ENCODE measurements at places on chromosomes 2 and 18.
A peak's percentile ranks its signal among the peaks of the same experiment; 100 is the strongest.

DNA sequence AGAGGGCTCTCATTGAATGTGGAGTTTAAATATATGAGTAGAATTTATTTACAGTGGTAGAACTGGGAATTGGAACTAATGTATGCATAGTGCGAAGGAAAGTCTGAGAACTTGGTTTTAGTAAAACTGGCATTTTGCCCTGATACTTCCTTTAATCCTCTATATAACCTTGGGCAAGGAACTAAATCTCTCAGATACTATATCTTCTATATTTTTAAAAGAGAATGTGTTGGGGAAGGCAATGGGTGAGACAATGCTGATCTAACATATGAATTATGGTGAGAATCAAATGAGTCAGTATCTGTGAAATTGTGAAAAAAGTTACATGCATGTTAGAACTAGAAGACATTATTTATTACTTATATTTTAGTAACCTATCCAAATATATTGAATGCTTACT lies 2109.4 kb upstream of the PIK3C3 start:
- DNase-seq, result no peak

GRCh38 chr2:207467716-207468347 lies 61.9 kb upstream of the CREB1 start:
- no peak for DNase-seq

DNA sequence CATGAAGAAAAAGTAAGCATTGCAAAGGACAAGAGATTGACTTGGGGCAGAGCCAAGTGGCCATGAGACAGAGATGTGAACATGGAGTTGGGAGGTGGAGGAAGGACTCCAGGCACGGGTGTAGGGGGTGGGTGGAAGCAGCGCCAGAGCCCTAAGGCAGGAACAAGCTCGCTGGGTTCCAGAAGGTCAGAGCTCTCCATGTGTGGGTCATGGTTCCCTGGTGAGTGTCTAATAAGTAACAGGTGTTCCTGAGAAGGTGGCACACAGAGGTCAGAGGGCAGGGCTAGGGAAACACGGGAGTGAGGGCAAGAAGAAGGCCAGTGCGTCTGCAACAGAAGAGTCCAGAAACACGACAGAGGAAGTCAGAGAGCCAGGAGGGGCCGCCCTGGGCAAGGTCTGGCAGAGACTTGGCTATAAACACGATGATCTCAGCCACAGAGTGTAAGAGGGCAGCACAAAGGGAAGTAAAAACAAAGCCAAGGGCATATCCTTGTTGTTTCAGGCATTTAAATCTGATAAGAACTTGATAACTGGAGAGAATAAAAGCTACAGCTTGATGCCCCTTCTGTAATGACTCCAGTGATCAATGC lies 260.8 kb downstream of the TGIF1 start:
- DNase-seq, result peak; percentile 48

GRCh38 chr2:36659872-36660312 lies 36.6 kb upstream of the VIT start:
- no peak for DNase-seq

GRCh38 chr2:96073170-96073775 lies 38.6 kb upstream of the GPAT2 start:
- DNase-seq, result no peak

- no peak for DNase-seq
Measured at GRCh38 chr2:236665572-236666118, 96.0 kb downstream of the ACKR3 start.

DNA sequence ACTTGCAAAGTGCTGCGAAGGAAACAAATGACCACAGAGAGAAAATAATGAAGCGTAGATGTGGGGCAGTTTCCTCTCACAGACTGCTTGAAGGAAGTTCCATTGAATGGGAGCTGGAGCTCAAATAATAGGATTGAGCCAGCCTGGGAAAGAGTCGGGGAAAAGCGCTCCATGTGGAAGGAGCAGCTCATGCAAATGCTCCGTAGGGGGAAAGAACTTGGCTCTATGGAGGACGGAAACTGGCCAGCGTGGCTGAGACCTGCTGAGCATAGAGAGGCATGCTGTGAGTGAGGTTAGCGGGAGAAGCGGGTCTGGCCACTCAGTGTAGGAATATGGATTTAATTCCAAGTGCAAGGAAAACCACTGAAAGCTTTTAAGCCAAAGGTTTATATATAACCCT lies 28.6 kb upstream of the VIT start:
- DNase-seq, result no peak

DNA sequence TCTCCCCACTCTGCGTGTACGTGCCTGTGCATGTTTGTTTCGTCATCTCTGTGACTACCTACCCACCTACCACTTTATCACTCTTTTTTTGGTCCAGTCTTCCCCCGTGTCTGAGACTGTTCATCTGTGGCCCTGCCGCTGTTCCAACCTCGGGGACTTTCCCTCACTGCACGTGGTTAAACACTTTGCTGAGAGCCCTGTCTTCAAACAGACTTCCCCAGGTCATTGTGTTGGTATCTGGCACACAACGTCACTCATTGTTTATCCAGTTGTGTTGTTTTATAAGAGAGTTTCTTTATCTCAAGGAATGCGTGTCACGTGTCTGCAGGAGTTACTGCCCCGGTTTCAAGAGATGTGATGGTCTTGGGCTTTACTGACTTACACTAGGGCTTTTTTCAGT lies 262.0 kb upstream of the RASGRP3 start:
- no peak for DNase-seq

DNA sequence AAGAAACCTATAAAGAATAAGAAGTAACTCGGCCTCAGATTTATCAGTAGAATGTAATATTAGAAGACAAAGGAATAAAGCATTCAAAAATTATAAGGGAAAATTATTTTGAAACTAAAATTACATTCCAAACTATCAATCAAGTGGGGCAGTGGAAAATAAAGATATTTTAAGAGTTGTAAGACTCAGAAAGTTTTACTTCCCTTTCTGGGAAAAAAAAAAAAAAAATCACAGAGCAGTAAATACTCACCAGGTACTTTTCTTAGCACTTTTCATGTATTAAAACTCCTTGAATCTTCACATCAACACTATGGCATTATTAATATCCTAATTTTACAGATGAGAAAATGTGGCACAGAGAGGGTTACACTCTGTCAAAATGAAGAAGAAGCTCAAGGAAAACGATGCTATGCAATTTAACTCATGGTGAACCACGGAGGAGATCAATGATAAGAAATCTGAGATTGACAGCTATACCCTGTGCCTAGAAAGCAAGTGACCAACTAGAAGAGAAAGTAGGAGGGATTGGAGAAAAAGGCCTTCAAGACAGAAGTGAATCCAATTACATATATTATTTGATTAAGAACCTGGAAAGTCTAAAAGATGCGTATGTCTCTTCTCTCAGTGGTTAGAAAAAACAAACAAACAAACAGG lies 238.9 kb upstream of the ID2 start:
- no peak for DNase-seq

DNA sequence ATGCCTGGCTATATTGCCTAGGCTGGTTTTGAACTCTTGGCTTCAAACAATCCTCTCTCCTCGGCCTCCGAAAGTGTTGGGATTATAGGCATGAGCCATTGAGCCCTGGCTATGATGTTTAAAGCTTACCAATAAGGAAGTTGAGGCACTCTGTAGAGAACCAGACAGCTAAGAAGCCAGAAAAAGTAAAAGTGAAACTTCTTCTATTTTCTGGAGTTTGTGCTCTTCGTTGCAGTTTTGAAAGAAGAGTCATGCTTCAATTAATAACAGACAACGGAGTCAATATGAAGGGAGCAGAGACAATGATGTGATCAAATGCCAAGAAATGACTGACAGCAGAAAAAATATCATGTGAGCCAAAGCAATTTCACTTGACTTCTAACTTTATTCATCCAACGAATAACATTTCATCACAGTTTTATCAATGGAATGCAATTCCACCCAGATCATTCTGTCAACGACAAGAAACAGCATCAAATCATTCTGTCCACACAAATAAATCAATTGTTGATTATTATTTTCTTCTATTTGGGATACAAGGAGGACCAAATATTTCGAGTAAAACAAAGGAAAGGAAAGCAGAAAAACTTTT lies 175.5 kb upstream of the CELF4 start:
- no peak for DNase-seq

DNA sequence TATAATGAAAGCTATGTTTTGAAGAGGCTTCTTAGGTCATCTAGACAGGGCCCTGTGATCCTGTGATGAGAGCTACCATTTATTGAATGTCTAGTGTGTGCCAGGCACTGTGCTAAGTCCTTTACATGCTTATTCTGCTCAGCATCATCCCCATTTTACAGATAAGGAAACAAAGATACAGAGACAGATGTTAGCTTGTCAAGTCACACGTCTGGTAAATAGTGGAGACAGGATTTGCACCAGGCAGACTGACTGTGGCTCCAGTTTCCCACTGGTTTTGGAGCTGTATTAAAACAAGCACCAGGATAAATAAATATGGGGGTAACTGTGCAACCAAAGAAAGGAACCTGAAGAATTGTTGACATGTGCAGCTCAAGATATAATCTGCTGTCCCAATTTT lies 19.2 kb upstream of the EML6 start:
- DNase-seq, result no peak

GRCh38 chr2:158912765-158913164 lies 55.7 kb upstream of the TANC1 start:
- DNase-seq, result no peak

GRCh38 chr2:2777213-2777612 lies 446.1 kb upstream of the MYT1L start:
- DNase-seq, result no peak

DNA sequence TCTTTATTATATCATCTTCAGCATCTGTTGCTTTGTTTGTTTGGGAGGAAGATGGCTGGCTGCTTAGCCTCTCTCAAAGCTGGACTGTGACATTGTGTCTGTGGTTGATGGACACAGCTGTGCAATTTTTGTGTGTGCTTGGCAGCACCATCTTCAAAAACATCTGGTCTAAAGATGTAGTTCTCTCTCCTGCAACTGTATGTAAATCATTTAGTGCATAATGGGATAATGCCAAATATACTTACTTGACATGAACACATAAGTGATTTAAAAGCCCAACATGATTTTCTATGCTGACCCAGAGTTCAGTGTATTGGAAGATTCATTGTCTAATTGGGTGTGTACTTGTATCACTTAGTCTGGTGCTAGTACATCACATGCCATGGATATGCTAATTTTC lies 112.2 kb downstream of the MAP4K4 start:
- no peak for DNase-seq

- DNase-seq, result no peak
Measured at GRCh38 chr2:200467806-200468681, 41.8 kb downstream of the KCTD18 start.

- no peak for DNase-seq
Measured at GRCh38 chr18:80239830-80240229, 7.5 kb downstream of the PARD6G start.

DNA sequence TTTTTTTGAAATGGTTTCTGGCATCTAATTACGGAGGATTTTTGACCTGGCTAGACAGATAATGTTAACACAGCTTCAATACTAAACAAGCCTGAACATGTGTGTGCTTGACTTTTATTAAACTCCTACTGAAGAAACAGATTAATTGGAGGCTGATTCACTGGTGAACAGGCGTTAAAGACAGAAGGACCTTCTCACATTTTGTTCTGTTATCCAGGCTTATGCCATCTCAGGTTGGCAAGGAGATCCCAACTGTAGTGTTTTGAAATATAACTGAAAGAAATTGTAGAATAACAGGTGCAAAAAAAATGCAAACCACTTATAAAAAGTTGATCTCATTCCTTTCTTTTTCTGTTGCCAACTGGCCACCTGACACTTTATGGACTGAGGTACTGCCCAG lies 269.6 kb downstream of the ARHGAP15 start:
- no peak for DNase-seq

DNA sequence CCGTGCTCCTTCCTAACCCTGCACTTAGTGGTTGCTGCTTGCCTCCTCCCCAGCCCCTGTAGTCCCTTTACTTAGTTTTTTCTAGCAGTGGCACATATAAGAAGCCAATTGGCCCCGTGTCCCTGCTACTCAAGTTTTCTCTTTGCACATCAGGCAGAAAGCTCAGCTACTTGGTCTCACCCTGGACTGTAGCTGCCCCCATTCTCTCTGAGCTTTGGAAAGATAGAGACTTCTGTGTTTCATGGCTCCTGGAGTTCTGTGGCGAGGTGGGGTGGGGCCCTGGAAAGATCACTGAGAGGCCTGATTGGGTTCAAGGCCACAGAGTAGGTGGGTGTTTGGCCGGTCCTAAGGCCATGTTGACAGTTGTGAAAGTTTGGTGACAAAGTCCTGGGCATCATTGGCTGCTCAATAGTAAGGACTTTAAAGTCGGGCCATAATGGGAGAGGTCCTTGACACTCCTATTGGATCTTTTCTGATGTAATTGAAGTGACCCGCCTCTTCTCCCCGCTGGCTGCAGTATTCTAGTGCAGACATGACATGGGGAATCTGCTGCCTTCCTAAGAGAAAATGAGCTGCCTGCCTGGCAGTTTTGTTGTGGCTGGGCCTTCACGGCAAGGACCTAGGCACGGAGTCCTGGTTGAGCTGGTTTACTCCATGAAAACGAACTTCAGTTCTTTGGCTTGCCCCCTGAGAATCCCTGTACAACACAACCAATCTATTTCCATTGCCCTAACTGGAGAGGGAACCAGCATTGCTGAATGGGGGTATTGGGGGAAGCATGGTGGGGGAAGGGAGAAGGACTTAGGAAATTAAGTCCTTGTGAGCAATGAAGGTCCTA lies 26.2 kb upstream of the CYP27A1 start:
- no peak for DNase-seq

- no peak for DNase-seq
Measured at GRCh38 chr18:46596119-46596518, 60.9 kb downstream of the LOXHD1 start.

- no peak for DNase-seq
Measured at GRCh38 chr2:159225025-159226016, 61.2 kb downstream of the WDSUB1 start.

DNA sequence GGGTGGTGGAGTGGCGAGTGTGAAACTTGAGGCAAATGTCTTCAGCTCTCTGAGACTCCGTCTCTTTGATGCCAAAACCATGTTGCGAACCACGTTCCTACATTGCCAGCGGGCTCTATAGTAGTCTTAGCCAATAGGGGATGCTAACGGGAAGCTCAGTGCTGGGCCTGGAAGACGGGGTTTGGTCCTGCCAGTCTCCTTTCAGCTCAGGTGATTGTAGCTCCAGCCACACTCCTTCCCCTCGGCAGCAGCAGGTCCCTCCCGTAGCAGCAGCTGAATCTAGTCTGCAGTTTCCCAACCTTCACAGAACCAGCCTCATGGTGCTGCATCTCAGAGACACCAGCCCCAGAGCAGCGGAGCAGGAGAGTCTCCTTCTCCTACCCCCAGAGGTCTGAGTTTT lies 109.7 kb downstream of the TFCP2L1 start:
- DNase-seq, result no peak

DNA sequence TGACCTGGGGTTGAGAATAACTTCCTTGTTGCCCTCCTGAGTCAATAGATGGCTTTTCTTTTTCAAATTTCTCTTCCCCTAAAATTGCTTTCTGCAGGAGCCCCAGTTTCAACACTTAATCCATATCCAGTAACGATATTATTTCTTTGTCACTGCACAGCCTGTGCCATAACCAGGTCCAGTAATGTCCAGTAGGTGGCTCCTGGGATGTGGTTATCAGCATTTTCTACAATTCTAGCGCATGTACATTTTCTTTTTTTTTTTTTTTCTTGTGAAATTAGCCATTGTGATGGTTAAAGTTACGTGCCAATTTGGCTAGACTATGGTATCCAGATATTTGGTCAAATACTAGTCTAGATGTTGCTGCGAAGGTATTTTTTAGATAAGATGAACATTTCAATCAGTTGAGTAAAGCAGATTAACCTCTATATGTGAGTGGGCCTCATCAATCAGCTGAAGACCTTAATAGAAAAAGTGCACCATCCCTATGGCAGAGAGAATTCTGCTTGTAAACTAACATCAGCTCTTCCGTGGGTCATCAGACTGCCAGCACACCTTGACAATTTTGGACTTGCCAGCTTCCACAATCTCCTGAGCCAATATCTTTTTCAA lies 72.9 kb upstream of the SCG2 start:
- no peak for DNase-seq
